ENCODE measurements at places on chromosomes 3 and 15. TPM values are rescaled to one million over a fixed set of nuclear protein-coding genes. Genes with fewer than 3 reads are reported as not detected.

The POTEB3 gene
- total RNA-seq = not detected

The LPCAT4 gene
- 46.8 TPM for total RNA-seq

The RTP1 gene
- not detected for total RNA-seq

The SLITRK3 gene
- total RNA-seq = not detected

The XCR1 gene
- total RNA-seq = 0.18 TPM

The CX3CR1 gene
- total RNA-seq = not detected

Data from PC-9 (cell line).